ENCODE measurements at places on chromosomes 3 and 15. TPM values are rescaled to one million over a fixed set of nuclear protein-coding genes. Genes with fewer than 3 reads are reported as not detected.

DNA sequence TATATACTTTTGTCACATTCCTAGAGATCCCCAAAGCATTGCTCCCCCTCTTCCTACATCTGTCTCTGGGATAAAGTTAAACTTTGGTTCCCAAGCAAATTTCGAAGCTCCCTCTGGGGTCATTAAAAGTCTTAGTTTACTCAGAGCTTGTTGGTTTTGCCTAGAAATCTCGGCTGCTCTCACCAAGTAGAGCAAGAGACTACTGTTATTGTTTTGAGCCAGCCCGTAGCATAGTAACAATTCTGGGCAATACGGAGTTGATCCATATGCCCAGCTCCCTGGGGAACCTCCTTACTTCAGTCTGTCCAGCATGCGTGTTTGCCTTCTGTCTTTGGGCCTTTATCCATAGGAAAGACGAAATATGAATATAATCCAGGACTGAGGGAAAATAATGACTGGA is 10.0 kb upstream of the P3H2 start:
- no peak overlapping the region for H3K27ac ChIP-seq
- no peaks in the 10 kb centered on the region for H3K27me3 ChIP-seq
- H3K4me3 ChIP-seq: no peak overlapping the region
- no peak for DNase-seq

DNA sequence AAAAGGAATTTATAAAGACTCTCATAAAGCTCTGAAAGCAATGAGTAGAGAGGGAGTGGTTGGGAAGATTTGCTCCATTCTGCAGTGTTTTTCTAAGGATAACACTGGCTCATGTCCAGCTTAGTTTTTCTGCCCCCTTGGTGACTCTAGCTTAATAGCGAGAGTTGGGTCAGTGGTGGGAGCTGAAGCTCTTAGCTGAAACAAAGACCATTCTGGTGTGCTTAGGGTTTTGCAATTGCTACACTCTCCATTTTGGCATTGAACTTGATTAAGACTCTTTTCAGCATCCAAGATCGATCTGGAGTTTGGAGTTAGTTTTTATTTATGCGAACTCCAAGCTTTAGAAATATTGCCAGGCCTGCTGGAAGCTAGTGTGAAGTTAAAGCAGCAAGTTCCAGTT is 98.0 kb downstream of the ATG7 start:
- H3K27me3 ChIP-seq: no peaks in the 10 kb centered on the region
- peaks cover 1% of the 10 kb centered on the region for H3K36me3 ChIP-seq
- no peaks in the 10 kb centered on the region for H3K4me1 ChIP-seq

- H3K4me3 ChIP-seq: no peak overlapping the region
- no peaks in the 10 kb centered on the region for H3K27me3 ChIP-seq
- peaks cover 12% of the 10 kb centered on the region for H3K4me1 ChIP-seq
- DNase-seq: no peak
Measured at GRCh38 chr3:15260531-15260930, 54.5 kb downstream of the CAPN7 start.

- H3K4me3 ChIP-seq: no peak overlapping the region
- no peak overlapping the region for H3K27ac ChIP-seq
- no peaks in the 10 kb centered on the region for H3K27me3 ChIP-seq
- no peaks in the 10 kb centered on the region for H3K4me1 ChIP-seq
- no peaks in the 10 kb centered on the region for H3K36me3 ChIP-seq
Measured at GRCh38 chr15:26590676-26591075, 182.2 kb downstream of the GABRB3 start.

The RBM6 gene
- 43.2 TPM for polyA plus RNA-seq

- peak within 1 kb of the TSS; percentile 33 for H3K4me3 ChIP-seq
- H3K27ac ChIP-seq: no peak within 1 kb of the TSS
- H3K27me3 ChIP-seq: peaks cover 43% of the 10 kb centered on the region
- H3K36me3 ChIP-seq: no peaks in the 10 kb centered on the region
- no peaks in the 10 kb centered on the region for H3K4me1 ChIP-seq
- DNase-seq: no peak
Measured at GRCh38 chr3:185152410-185153170, at the start of gene C3orf70. Gene C3orf70, minus strand, starts transcription at chr3:185153060. Its CDS starts 237 bp downstream, at chr3:185152823.

The CRYGS gene
- 1.1 TPM for polyA plus RNA-seq

The GOLGA8O gene
- 0.07 TPM for polyA plus RNA-seq

The NR2E3 gene
- 0.18 TPM for polyA plus RNA-seq

The ACTC1 gene
- polyA plus RNA-seq: not detected

The TRIM69 gene
- polyA plus RNA-seq: 11.0 TPM

The DPPA2 gene
- not detected for polyA plus RNA-seq

DNA sequence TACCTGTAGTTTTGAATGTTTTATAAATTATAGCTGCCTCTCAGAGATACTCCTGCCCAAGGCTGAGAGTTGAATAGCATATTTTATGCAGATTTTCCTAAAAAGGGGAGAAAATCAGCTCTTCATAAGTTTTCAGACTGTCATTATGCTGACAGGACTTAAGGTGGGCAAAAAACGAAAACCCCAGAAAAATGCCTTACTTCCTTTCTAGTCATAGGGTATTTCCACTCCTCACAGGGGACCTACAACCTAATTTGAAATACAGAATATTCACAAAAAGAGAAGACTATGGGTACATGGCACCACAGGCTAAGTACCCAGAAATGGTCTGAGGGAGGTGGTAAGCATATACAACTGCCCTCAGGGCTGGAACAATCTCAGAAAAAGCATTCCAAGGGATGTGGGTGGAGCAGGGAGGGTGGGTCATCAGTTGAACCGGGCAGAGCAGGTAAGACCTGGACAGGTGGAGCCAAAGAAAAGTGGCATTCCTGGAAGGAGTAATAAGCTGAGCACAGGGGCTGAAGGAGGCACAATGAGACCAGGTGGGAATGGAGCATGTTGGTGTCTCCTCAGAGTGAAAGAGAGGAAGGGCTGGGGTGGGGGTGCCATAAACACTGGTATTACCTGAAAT is 10.6 kb upstream of the OXSR1 start:
- peaks cover 64% of the 10 kb centered on the region for H3K4me1 ChIP-seq
- no peaks in the 10 kb centered on the region for H3K36me3 ChIP-seq
- no peaks in the 10 kb centered on the region for H3K27me3 ChIP-seq
- H3K27ac ChIP-seq: peak overlapping the region; percentile 89
